ENCODE measurements at places on chromosomes 2 and 18.

DNA sequence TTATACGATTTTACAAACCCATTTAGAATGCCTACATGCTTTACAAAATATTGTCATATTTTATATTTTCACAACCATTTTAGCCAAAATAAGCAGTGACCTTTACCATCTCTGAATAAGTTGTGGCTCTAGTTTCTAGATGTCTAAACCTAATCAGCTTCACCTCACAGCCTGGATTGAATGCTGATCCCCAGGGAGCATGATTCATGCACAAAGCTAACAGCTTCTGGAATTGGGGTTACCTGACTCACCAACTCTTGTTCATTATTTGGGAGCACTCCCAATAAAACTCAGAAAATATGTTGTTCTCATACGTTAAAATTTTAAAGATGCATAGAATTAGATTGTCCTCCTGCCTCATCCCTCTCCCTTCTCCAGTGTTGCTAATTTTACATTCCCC lies 611.7 kb upstream of the NETO1 start:
- no peak for DNase-seq

GRCh38 chr2:20524412-20525040 lies 77.7 kb downstream of the RHOB start:
- no peak for DNase-seq

- DNase-seq: no peak
Measured at GRCh38 chr2:2503864-2504418, 172.9 kb upstream of the MYT1L start.

- DNase-seq: no peak
Measured at GRCh38 chr18:46893360-46893759, 23.9 kb downstream of the PIAS2 start.

GRCh38 chr2:37614061-37614738 lies 57.2 kb downstream of the CDC42EP3 start:
- DNase-seq: no peak

- no peak for DNase-seq
Measured at GRCh38 chr18:46155641-46156051, 51.5 kb downstream of the HAUS1 start.

GRCh38 chr18:3456686-3457069 lies 6.7 kb downstream of the TGIF1 start:
- DNase-seq: no peak

DNA sequence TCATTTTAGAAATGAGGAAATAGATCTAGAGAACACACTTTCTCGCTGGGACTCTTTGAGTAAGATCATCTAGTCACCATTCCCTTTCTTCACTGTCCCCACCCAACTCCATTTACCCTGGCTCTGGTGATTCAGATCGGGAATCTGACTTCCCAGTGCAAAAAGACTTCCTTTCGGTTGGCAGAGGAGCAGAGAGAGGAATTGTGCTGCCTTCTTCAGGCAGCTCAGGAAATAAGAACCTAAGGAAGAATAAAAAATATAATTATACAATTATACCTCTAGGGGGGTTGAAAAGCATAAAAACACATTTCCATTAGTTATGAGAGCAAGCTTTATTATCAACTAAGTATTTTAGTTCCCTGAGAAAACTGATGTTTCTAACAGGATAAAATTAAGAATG lies 9.3 kb upstream of the MPP4 start:
- no peak for DNase-seq

- no peak for DNase-seq
Measured at GRCh38 chr2:8549273-8549922, 132.5 kb upstream of the ID2 start.

- DNase-seq: no peak
Measured at GRCh38 chr2:157856187-157856515, 20.0 kb downstream of the ACVR1 start.

GRCh38 chr18:7116792-7117389 lies 706 bp downstream of the LAMA1 start:
- DNase-seq: no peak

DNA sequence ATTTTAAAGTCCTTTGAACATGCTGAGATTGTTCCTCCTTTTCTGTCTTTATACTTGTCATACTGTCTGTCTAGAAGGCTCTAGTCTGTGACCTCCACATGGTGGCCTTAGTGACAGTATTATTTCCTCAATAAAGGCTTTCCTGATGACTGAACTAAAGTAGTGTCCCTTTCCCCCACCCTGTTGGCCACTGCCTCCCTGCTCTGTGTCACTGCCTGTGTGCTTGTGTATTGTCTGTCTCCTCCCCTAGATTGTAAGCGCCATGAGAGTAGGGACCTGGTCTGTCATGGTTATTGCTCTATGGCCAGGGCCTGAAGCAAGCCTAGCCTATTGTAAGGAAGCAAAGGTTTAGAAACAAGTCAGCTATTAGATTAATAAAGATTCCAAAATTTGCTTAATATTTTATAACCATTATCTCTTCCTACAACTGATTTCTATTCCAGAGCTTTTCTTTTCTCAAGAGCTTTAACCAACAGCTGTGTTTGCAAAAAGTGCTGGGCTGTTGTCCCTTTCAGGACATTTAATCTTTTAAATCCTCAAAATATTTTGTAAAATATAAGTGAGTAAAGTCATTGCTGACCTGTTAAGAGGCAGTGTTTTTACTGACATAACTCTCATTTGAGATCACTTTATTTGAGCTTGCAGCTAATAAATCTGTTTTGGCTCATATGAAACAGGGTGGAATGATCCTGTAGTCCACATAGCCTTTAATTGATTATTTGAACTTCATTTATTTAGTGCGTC lies 35.5 kb downstream of the DIS3L2 start:
- DNase-seq: no peak

GRCh38 chr18:10049747-10050146 lies 135.9 kb downstream of the VAPA start:
- no peak for DNase-seq

- DNase-seq: no peak
Measured at GRCh38 chr2:174233771-174234275, 14.5 kb downstream of the OLA1 start.

GRCh38 chr18:13051159-13051558 lies 60.0 kb downstream of the CEP192 start:
- no peak for DNase-seq

DNA sequence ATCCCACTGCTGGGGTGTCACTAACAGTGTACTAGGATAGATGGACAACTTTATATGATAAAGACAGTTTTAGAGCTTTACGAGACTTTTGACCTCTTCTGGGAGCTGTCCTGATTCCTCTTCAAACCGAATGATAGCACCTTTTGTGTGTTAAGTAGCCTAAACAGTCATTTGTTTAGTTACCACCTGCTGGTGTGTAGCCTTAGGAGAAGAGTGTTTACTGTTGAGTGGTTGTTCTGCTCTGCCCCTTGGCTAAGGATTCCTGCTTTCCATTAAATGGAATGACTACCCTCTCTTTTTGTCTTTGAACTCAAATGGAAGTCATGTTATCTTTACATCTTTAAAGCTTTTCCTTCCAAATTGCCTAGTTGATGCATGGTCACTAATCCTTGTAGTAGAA lies 28.0 kb upstream of the MGAT5 start:
- DNase-seq: no peak

GRCh38 chr2:68203587-68203986 lies 45.9 kb downstream of the PNO1 start:
- DNase-seq: no peak

DNA sequence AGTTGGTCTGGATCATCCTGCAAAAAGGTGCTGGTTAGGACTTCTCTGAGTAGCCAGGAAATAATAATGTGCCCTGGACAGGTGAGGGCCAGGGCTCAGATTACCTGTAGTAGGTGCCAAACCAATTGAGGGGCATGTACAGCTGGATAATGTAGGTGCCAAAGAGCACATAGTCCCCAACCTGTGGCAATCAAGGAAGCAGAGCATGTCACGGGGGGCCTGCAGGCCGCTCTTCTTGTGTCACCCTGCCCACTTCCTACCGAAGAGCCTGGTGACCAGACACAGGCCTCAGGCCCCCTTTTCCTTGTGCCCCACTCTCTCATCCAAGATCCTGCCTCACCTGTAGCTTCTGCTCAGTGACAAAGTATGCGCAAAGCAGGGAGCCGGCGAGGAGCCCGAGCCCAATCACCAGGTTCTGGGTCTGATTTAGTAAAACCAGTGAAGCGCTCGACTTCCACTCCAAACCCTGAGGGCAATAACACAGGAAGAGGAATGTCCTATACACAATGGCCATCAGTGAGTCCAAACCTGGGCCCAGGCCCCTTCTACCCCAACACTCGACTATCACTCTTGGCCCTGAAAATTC lies 5.2 kb downstream of the ABCB6 start:
- DNase-seq: no peak

DNA sequence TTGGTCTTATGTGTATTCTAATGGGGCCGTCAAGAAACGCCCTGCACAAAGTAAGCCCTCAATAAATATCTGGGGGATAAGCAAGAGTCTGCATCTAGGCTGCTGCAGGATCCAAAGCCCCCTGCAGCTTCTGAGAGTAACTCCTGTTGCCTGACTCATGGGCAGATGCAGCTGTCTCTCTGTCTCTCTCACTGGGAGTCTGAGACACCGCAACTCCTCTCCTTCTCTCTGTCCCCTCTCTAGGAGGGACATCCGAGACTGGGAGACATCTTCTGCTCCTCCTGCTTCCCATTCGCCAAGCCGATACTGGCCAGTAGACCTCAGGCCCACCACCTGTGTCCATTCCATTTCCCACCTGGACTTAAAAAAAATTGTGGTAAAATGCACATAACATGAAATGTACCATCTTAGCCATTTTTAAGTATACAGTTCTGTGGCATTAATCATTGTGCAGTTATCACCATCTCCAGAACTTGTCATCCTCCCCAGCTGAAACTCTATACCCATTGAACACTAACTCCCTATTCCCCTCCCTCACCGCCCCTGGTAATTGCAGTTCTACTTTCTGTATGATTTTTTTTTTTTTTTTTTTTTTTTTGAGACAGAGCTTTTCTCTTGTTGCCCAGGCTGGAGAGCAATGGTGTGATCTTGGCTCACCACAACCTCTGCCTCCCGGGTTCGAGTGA lies 20.1 kb downstream of the DYSF start:
- DNase-seq: no peak

GRCh38 chr2:164009756-164010337 lies 274.0 kb upstream of the FIGN start:
- DNase-seq: no peak

DNA sequence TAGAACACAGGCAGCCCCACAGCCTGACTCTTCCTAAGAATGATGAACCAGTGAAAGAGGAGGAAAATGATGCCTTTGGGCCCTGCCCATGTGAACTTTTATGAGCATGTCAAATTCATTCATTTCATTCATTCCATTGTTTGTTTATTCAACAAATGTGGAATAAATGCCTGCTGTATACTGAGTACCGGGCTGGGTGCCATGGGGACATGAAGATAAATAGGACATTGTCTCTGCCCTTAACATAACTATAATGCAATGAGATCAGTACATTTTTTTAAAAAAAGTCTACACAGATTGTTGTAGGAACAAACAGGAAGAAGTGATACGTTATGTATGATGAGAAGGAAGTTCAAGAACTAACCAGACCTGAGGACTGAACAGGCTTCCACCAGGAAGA lies 14.7 kb downstream of the MREG start:
- no peak for DNase-seq

- DNase-seq: no peak
Measured at GRCh38 chr18:2799369-2799768, 47.4 kb upstream of the EMILIN2 start.

DNA sequence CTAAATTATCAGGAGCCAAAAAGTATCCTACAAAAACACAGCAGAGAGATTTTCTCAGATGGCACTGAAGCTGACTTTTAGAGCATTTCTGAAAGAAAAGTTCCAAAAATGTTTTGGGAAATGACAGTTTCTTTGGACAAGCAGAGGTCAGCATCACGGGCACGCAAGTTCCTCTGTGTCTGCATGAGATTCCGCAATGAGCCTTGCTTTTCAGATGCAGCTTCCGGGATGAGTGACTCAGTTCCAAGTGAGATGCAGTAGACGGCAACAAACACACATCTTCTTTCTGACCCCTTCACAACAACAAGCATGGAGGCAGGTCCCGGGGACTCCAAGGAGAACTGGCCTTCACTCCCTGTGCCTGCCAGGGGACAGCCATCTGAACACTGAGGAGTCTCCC lies 76.6 kb downstream of the EIPR1 start:
- DNase-seq: no peak

GRCh38 chr18:21056545-21056944 lies 55.1 kb downstream of the ROCK1 start:
- DNase-seq: no peak

GRCh38 chr2:48258481-48259149 lies 271.3 kb upstream of the STON1 start:
- DNase-seq: no peak

GRCh38 chr18:50189160-50189559 lies 5.8 kb downstream of the MYO5B start:
- no peak for DNase-seq

GRCh38 chr2:71882949-71883472 lies 264.7 kb downstream of the CYP26B1 start:
- DNase-seq: peak; percentile 21

DNA sequence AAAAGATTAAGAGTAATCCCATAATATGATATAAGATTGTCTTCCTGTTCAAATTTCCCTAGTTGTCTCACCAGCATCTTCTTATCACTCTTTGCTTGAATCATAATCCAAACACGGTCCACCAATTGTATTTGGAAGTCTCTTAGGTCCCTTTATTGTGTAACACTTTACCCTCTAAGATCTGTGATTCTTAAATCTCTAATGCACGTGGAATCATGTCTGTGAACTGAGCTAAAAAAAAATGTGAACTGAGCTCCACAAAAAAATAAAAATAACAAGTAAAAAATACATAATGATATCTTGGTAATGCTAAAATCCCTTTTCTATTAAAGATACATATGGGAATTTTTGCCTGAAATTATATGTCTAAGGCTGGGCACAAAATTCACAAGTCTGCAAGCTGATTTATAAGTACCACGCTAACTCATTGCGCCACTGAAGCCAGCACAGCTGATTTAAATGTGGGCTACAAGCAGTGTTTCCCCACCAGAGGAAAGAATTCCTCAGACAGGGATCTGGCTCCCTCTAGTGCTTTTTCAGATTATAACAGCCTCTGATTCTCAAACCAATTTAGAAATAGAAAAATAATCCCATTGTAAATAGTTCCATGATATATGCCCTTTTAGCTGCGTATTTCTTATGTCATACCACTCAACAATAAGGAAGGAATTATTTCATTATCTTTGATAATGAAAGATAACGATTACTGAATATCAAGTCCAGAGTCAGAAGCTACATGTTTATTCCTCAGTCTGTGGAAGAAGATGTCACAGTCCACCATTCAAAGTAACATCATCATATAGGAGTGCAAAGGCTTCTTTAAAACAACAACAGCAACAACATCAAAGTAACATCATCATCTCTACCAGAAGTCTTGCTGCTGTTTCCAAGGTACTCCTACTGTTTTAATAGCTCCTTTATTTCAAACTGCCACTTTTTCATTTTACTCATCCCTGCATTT lies 22.9 kb downstream of the RBM43 start:
- DNase-seq: peak; percentile 45

GRCh38 chr2:214800180-214800579 lies 9.3 kb downstream of the BARD1 start:
- no peak for DNase-seq

- no peak for DNase-seq
Measured at GRCh38 chr18:36139245-36139644, 9.5 kb downstream of the ELP2 start.

- DNase-seq: no peak
Measured at GRCh38 chr2:176760439-176760838, 452.2 kb upstream of the HNRNPA3 start.

Measured in HCT116 (cell line).